HCT116 (cell line): ENCODE measurements at places on chromosomes 4 and X.
A peak's percentile ranks its signal among the peaks of the same experiment; 100 is the strongest.

DNA sequence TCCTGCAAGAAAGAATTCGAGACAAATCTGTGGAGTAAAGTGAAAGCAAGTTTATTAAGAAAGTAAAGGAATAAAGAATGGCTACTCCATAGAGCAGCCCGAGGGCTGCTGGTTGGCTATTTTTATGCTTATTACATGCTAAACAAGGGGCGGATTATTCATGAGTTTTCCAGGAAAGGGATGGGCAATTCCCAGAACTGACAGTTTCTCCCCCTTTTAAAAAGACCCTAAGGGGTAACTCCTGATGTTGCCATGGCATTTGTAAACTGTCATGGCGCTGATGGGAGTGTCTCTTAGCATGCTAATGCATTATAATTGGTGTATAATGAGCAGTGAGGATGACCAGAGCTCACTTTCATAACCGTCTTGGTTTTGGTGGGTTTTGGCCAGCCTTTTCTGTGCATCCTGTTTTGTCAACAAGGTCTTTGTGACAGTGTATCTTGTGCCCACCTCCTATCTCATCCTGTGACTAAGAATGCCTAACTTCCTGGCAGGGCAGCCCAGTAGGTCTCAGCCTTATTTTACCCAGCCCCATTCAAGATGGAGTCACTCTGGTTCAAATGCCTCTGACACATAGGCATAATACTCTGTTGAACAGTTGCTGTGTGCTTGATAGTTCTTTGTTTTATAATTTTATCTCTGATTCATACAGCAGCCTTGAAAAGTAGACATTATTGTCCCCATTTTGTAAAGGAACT lies 25.8 kb downstream of the GAB1 start:
- no peak for DNase-seq

- DNase-seq: no peak
Measured at GRCh38 chr4:21947791-21948346, 703 bp downstream of the KCNIP4 start.

- DNase-seq: peak; percentile 64
Measured at GRCh38 chr4:186725469-186726425, 2.1 kb upstream of the FAT1 start.

- DNase-seq: no peak
Measured at GRCh38 chrX:65537229-65537628, 2.6 kb upstream of the LAS1L start.

- no peak for DNase-seq
Measured at GRCh38 chrX:153981771-153982533, 9.4 kb downstream of the TMEM187 start.

GRCh38 chr4:57499786-57500185 lies 389.6 kb upstream of the IGFBP7 start:
- no peak for DNase-seq
